ENCODE measurements at places on chromosomes 3 and 15. TPM values are rescaled to one million over a fixed set of nuclear protein-coding genes. Genes with fewer than 3 reads are reported as not detected.

Gene TMEM212
- not detected for total RNA-seq

- DNase-seq: peak; percentile 10
Observed at GRCh38 chr3:102233881-102234280, 200.9 kb upstream of the ZPLD1 start.

DNA sequence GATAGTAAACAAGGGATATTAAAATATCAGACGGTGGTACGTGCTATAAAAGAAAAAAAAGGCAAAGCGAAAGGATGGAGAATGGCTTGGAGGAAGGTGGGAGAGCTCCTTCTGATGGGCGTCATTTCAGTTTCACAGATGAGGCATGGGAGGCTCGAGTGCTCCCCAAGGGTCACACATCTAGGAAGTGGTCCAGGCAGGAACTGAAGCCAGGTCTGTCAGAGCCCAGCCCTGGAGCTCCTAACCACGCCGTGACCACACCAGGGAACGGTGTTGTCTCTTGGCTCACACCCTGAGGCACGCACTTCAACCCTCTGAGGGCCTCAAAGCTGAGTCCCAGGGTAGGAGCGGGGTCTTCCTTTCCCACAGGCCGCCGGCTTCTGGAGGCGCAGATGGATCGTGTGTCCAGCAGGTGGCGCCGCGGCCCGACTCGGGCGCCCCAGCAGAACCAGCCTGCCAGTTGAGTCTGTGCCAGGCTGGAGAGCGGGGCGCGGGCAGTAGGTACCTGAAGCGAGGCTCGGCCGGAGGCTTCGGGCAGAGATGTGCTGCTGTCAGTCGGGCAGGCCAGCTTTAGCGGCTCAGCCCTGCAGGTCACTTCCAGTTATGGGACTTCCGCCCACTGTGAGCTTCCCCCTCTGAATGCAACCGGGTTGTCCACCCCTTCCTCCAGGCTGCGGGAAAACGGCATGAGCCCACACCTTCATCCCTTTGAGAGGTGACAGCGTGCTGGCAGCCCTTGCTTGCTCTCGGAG is 68.1 kb downstream of the SLC6A1 start:
- DNase-seq: peak; percentile 73

GRCh38 chr3:120410541-120410940 is 40.3 kb downstream of the FSTL1 start:
- no peak for DNase-seq
